SK-N-DZ (cell line): ENCODE measurements at places on chromosomes 7 and 10.

DNA sequence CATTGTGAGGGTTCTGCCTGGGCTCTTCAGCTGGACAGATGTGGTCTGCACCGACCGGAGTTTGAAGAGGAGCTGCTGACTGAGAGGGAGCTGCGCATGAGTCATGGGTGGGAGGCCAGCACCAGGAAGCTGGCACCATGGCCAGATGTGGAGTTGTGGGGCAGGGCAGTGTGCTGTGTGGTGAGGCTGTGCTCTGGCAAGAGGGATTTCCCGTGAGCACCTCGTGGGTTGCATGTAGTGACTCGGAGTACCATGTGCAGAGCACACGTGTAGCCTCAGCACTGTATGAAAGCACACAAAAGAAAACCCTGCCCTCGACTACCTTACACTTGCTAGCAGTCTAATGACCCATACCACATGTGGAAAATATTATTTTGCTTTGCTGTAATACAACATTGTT, 103.4 kb downstream of the WNT2 start:
- no peak for DNase-seq

- no peak for DNase-seq
Observed at GRCh38 chr10:10038348-10038747, 979.3 kb upstream of the CELF2 start.

- no peak for DNase-seq
Observed at GRCh38 chr10:104297697-104298660, 29.0 kb downstream of the GSTO2 start.

- DNase-seq: no peak
Observed at GRCh38 chr7:31029251-31030042, 22.7 kb upstream of the ADCYAP1R1 start.

GRCh38 chr10:95276367-95277200, 14.2 kb downstream of the PDLIM1 start:
- no peak for DNase-seq

DNA sequence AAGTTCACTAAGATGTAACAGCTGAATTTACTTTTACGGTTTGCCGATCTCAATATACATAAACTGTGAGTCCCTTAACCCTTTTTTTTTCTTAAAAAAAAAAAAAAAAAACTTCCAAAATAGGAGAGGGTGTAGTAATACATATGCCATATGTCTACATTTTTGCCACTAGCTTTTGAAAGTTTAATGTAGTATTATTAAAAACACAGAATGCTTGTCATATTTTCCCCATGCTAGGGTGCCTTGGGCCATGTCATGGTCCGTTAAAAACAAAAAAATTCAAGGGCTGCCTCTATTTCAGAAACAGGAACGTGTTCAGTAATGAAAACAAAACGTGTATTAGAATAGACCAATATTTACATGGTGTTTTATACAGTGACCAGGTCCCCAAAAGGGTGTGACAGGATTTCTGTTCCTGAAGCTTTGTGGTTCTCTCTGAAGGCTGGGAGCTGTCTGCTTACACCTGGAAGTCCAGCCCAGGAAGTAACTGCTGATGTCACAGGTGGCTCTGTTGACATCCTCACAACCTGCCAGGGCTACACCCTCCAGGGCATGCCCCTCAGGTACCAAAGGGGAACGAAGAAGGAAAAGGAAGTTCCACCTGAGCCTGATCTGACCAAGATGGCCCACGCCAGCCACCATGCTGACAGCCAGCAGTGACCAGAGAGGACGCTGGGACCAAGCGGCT, 79.0 kb downstream of the COBL start:
- DNase-seq: no peak

- DNase-seq: no peak
Observed at GRCh38 chr7:47303014-47303694, 278.8 kb downstream of the TNS3 start.

DNA sequence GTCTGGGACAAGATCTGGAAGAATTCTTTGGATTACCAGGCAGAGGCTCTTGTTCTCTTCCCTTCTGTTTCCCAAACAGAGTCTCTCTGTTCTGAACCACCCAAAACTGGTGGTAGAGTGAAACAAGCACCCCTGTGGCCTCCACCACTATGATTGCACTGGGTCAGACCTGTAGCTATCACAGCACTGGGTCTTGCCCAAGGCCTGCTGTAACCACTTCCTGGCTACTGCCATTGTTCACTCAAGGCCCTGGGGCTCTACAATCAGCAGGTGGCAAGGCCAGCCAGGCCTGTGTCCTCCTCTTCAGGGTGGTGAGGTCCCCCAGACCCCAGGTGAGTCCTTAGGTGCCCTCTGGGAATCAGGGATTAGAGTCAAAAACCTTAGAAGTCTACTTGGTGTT, 4.1 kb upstream of the LRRC17 start:
- no peak for DNase-seq

GRCh38 chr10:104831272-104831671, 190.2 kb downstream of the SORCS3 start:
- no peak for DNase-seq

DNA sequence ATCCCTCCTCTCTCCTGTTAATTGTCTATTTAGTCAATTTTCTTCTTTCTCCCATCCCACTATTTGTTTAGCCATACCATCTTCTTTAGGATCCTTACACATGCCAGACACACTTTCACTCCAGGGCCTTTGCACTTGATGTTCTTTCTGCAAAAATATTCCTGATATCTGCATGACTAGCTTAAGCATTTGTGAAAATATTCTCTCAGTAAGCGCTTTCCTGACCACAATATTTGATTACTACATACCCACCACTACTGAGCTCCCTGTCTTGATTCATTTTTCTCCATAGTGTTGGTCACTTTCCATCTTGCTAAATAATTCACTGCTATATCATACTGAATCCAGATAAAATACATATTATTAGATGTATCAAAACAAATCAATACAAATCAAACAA, 75.1 kb downstream of the SEMA3D start:
- no peak for DNase-seq

- DNase-seq: no peak
Observed at GRCh38 chr10:69179089-69179742, 818 bp upstream of the SUPV3L1 start.
